ENCODE measurements at places on chromosomes 4 and X.

DNA sequence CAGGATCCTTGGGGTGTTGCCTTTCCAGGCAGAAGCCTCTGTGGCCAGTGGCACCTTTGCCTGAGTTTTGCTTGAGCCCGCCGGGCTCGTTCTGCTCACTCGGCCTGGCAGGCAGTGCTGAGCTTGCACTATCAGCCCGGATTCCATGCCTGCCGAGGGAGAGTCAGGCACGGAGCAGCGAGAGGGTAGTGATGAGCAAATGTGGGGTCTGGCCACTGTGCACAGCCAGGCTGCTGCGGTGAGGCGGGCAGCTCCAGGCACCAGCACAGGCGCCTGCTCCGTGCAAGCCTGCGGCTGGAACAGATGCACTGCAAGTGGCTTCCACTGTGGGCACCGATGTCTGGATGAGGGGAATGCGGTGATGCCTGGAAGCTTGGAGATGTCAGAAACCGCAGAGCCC lies 619.2 kb downstream of the RAPGEF2 start:
- no peak for DNase-seq

DNA sequence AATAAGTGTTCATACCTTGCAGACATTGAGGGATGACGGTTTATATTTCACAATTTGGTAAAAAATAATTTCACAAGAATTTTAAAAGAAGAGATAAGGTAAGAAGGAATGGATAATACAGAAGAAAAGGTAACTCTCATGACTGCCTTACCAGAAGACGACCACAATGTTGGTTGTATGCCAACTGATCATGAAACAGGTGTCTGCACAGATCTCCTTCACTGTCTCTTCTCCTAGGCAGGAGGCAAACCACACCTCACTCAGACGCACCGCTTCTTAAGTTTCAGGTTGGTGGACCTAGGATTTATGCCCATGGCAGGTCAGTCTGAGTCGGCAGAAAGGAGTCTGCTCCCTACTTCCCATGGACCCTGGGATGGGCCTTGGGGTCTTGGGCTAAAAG lies 177.2 kb downstream of the VSIG4 start:
- DNase-seq = no peak

GRCh38 chr4:165312506-165312905 lies 15.0 kb upstream of the MSMO1 start:
- DNase-seq = no peak

DNA sequence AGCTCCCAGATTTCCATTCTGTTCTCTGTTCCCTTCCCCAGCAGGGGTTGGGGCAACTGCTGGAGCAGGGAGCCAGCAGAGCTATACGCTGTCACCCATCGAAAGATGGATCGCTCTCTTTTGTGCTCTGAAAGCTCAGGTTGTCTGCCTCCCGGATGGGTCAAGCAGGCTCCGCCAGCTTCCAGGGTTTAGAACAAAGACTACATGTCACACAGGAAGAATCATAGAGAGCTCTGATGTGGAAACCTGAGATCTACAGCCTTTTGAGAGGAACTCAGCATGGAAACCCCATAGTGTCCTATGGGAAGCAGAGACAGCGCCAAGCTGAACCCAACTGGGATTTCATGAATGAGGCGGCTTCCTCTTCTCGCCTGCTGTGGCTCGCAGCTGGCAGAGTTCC lies 205.4 kb downstream of the HS3ST1 start:
- DNase-seq = no peak

DNA sequence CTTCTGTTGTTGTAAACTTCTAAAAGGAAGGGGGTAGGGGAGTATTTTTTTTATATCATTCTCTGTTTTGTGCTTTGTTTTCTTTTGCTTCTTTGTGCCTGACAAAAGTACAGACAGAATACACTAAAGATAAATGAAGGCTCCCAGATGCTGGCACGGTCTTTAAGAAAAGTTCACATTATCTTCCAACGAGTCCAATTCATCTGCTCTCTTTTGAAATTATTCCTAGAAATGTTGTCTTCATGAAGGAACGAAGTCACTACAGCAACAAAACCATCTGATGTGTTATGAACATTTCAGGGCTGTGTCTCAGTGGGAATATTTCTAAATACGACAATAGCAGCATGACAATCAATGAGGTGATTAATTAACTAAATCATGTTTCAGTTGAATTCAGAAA lies 813.8 kb upstream of the HTR2C start:
- DNase-seq = no peak

GRCh38 chr4:76298227-76298626 lies 8.3 kb upstream of the STBD1 start:
- DNase-seq = no peak

GRCh38 chr4:83267830-83268475 lies 16.6 kb downstream of the COQ2 start:
- no peak for DNase-seq

Data from cerebellar nuclear complex (tissue), 1 donor.